ENCODE measurements at places on chromosomes 3 and 15.

DNA sequence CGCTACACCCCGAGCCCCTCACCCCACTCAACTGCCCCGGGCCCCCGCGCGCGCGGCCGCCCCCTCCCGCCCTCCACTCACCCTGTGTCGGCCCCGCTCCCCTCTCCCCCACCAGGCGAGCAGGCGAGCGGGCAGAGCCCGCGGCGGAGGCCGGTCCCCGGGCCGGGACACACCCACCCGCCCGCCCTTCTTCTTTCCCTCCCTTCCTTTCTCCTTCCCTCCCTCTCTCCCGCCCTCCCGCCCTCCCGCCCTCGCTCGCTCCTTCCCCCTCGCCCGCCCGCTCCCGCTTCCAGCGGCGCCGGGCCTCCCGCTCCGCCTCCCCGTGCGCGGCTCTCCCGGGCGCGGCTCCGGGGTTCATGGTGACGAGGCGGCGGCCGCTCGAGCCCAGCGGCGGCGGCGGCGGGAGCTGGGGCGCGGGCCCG is at the start of gene CTDSPL:
Gene CTDSPL (plus strand): TSS at position 261 of the 422 bp plus-strand sequence. CDS start 320 bp downstream, outside the sequence.
- DNase-seq, result no peak

DNA sequence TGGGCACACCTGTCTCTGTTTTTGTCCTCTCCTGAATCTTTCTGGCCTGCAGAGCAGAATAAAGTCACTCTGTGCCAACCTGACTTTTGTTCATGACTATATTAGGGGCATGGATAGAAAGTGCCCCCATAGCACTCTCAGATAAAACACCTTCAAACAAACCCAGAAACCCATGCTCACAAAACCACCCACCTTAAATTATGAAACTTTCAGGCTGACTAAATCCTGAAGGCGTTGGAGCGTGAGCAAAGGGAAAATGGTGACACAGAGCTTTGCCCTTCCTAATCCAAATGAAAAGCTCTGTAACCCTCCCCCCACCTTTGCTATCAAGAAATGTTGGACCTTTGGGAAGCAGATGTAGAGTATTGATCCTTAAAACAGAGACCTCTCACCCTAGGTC is 138.9 kb downstream of the IGF1R start:
- DNase-seq, result no peak

DNA sequence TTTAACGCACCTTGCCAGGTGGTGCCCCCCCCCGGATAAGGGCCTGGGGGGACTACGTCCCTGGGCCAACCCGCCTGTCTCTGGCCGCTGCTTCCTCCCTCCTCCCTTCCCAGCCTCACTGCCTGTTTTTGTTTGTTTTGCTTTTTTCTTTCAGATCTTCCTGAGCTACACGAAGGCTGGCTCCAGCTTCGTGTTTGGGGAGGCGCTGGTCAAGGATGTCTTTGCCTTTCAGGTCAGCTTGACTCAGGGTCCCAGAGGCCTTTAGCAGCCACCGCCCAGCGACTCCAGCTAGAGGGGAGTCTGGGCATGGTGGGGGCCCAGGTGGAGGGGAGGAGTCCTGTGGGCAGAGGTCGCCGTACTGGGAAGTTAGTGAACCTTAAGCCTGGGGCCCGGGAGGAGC is 24.1 kb downstream of the SLC28A1 start:
- no peak for DNase-seq

- no peak for DNase-seq
These were observed 84.7 kb upstream of the PPIB start for GRCh38 chr15:64247535-64247905.

DNA sequence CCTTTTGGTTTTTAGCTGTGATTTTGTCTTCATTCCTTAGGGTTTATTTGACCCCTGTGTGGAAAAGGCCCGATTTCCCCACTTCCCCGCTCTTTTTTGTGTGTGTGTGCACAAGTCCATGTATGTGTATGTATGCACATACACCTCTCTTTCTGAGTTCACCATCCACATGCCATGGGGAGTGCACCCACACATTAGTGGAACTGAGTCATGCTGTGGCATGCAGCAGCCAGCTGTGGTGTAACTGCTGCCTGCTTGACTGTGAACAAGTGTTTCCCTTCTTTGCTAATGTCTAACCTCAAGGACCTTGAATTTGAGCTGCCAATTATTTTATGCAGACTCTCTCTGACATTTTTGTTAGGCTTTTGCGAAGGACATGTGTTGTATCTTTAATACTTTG is 434.9 kb upstream of the TPM1 start:
- peak; percentile 5 for DNase-seq
